ENCODE measurements at places on chromosomes 2 and 18. TPM values are rescaled to one million over a fixed set of nuclear protein-coding genes. Genes with fewer than 3 reads are reported as not detected.

The VWC2L gene
- not detected for total RNA-seq

The PTH2R gene
- total RNA-seq = 0.38 TPM

GRCh38 chr2:117137371-117137770 is 677.1 kb upstream of the DDX18 start:
- no peak for DNase-seq

DNA sequence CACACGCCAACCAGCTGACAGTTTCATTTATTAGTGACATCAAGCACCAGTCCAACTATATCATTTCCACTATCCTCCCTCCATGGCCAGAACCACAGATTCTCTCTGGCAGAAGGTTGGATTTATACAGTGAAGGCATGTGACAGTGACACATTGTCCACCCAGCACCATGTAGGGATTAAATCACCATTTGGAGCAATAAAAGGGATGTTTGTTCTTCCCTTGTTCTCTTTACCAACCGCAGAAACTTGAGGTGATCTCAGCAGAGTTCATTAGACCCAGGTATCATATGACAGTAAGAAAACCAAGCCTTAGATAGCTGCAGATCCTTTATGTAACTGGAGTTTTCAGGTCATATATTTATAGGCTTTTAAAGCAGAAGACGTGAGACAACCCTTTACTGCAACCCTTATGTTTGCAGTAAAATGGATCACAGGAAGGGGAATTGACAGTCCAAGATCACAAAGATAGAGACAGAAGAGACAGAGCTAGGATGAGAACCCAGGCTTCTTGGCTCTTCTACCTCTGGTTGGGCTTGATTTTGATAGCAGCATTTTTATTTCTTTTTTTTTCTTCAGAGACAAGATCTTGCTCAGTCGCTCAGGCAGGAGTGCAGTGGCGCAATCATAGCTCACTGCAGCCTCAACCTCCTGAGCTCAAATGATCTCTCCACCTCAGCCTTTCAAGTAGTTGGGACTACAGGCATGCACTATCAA is 80.1 kb downstream of the XDH start:
- no peak for DNase-seq

GRCh38 chr2:71631411-71631931 is 178.1 kb downstream of the DYSF start:
- no peak for DNase-seq

DNA sequence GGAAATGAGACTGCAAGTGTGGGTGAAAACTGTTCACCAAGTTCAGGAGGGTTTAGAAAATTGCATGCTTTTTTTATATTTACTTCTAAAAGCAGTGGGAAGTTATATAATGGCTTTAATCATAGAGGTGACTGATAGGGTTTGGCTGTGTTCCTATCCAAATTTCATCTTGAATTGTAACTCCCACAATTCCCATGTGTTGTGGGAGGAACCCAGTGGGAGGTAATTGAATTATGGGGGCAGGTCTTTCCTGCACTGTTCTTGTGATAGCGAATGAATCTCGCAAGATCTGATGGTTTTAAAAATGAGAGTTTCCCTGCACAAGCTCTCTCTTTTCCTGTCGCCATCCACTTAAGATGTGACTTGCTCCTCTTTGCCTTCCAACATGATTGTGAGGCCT is 35.7 kb upstream of the NTSR2 start:
- no peak for DNase-seq

- DNase-seq = no peak
These were observed 18.4 kb upstream of the SLC20A1 start for GRCh38 chr2:112627060-112628040.

GRCh38 chr2:117686699-117687098 is 127.8 kb upstream of the DDX18 start:
- DNase-seq = no peak

GRCh38 chr2:27792759-27793158 is 21.2 kb downstream of the MRPL33 start:
- no peak for DNase-seq

DNA sequence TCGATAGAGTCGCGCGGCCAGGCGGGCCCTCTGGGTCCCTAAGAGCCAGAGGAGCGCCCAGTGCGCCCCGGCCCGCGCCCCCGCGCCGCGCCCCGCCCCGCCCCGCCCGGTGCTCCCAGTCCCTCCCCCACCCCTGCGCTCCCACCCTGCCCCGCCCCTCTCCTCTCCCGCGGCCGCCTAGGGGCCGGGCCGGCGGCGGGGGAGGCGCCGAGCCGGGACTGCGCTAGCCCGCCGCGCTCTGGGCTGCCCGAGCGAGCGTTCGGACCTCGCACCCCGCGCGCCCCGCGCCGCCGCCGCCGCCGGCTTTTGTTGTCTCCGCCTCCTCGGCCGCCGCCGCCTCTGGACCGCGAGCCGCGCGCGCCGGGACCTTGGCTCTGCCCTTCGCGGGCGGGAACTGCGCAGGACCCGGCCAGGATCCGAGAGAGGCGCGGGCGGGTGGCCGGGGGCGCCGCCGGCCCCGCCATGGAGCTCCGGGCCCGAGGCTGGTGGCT is at the start of gene GPC1:
Gene GPC1, plus strand, starts transcription at position 207 of the 491 bp plus-strand sequence. Its CDS starts 256 bp downstream, at position 463.
- no peak for DNase-seq

The POTEI gene
- 0.14 TPM for total RNA-seq

GRCh38 chr2:159396799-159397198 is 110.3 kb upstream of the WDSUB1 start:
- DNase-seq = no peak

The COBLL1 gene
- 3.0 TPM for total RNA-seq

- no peak for DNase-seq
These were observed 12.1 kb downstream of the AMER3 start for GRCh38 chr2:130767408-130767775.

GRCh38 chr18:3524706-3525105 is 74.7 kb downstream of the TGIF1 start:
- no peak for DNase-seq

The ENOSF1 gene
- total RNA-seq = 31.0 TPM

The SFT2D3 gene
- total RNA-seq = 7.3 TPM

The DTNA gene
- total RNA-seq = 1.7 TPM

The SPATA3 gene
- not detected for total RNA-seq

GRCh38 chr2:118861731-118862130 is 14.3 kb upstream of the EN1 start:
- no peak for DNase-seq

DNA sequence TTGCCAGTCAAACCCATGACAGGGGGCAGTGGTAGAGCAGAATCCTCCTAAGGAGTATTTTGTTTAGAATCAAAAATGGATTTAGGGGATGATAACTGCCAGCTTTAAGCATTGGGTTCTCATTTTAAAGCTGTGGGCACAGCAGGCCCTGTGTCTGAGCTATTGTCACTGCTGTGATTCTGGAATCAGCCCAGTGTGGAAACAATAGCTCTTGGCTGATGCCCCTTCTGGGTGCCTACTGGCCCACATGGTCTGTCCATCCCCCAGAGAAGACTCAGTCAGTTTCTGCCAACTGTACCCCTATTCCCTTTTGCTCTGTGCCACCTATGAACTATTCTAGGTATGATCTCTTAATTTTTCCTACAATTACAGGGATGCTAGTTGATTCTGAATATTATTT is 91.7 kb upstream of the LRRTM1 start:
- DNase-seq = no peak

The OSR1 gene
- total RNA-seq = 1.1 TPM

The DOK6 gene
- total RNA-seq = 0.57 TPM

The GNAL gene
- total RNA-seq = 1.7 TPM

GRCh38 chr18:50819027-50819727 is 639 bp downstream of the MRO start:
- no peak for DNase-seq

DNA sequence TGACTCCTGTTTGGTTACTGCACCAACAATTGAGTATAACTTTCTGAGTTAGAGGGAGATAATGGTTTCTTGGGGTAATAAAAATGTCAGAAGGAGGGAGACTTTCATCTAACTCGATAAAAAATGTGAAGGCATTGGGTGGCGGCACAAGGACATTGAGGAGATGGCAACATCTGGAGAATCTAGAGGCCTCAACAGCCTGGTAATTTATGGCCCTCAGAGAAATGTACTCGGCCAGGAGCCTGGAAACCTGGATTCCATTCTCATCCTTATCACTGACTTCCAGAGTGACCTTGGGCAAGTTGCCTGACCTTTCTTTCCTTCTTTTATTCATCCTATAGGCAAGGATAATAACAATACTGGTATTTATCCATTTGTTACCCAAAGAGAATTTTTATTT is 173.5 kb upstream of the MEX3C start:
- no peak for DNase-seq

- no peak for DNase-seq
These were observed 18.5 kb downstream of the NFE2L2 start for GRCh38 chr2:177246000-177246399.

DNA sequence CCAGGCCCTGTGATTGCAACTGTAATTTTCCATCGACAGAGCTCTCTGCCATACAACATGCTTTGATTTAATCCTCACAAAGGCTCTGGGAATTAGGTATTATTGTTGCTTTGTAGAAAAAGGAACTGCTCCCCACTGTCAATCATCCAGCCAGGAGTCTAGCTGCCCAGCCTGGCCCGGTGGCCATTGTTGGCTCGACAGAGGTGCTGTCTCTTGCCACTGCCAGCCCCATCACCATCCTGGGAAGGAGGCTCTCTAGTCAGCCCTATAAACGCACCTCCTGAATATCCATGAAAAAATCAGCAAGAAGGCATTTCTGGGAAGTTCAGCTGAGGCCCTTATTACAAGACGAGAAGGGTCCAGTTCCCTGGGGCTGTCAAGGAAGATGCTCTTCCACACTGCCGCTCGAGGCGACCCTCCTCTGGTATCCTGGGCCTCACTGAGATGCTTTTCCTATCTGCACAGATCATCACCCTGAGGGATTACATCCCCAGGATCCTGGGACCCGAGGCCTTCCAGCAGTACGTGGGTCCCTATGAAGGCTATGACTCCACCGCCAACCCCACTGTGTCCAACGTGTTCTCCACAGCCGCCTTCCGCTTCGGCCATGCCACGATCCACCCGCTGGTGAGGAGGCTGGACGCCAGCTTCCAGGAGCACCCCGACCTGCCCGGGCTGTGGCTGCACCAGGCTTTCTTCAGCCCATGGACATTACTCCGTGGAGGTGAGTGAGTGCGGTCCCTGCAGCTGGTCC is 71.0 kb downstream of the TPO start:
- DNase-seq = no peak

The VWA3B gene
- total RNA-seq = 3.2 TPM

GRCh38 chr2:175383286-175383685 is 201.8 kb upstream of the ATP5MC3 start:
- DNase-seq = no peak

GRCh38 chr2:216491793-216492596 is 6.6 kb upstream of the RPL37A start:
- DNase-seq = no peak

- DNase-seq = no peak
These were observed 189.5 kb downstream of the CTIF start for GRCh38 chr18:48728204-48728833.

The RNPEPL1 gene
- total RNA-seq = 14.3 TPM

DNA sequence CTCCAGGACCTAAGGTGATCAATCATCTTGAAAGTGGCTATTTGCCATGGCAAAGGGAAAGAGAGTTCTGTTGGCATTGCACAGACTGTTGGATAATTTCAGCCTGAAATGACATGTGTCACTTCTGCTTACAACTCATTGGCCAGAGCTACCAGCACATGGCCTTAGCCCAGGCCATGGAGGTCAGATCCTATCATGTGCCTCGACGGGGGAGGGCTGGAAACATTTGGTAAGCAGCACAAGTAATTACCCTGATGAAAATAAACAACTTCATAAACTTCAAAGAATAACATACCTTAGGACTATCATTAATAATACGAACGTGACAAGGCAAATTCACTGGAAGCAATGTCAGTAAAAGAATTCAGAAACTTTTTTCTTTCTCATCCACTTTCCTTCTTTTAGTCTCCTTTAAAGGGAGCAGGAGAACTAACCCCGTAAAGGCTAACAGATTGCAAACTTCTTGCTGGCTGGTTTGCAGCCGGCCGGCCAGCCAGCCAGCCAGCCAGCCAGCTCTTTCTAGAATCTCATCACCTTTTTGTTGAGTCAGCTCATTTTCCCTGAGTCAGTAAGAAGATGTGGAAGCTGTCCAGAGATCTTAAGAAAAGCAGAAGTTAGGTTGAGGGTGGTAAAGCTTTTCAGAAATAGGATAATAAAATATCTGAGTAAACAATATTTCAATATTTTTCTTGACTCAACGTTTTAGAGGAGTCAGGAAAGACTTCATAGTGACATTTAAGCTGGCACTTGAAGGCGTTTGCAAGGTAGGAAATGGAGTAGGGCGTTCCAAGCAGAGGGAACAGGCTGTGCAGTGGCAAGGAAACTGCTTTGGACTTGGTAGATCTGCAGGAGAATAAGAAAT is 31.9 kb downstream of the CNRIP1 start:
- DNase-seq = no peak

The KLHL30 gene
- 0.05 TPM for total RNA-seq

DNA sequence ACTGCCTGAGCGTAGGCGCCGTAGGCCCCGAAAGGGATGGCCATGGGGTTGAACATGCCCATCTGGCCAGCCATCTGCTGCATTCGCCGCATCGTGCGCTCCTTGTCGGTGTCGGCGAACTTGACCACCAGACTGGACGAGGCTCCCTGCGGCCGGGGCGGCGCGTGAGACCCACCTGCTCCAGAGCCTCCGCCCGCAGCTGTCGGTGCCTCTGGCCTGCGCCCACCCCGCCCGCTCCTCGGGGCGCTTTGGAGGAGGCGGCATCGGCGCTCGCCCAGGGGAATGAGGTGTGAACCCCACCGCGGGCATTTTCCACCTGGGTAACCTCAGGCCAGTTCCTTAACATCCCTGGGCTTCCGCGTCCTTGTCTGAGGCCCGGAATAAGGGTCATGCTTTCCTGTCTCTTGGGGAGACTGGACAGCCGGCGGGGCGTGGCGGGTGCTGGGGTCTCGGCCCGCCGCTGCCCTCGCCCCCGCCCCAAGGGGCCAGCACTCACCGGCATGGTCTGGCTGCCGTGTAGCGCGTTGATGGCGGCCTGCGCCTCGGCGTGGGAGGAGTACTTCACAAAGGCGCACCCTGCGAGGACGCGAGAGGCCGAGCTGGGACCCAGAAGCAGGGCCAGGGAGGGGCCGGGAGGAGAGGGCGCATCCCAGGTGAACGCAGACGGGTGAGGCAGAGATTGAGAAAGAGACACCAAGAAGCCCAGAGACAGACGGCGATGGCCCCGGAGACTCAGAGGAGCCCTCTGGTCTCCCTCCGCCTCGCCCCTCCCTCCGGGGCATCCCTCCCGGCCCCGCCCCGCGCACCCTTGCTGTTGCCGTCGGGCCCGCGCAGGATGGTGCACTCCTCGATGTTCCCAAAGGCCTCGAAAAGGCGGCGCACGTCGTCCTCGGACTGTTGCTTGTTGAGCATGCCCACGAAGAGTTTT is 291.0 kb downstream of the CELF4 start:
- no peak for DNase-seq

DNA sequence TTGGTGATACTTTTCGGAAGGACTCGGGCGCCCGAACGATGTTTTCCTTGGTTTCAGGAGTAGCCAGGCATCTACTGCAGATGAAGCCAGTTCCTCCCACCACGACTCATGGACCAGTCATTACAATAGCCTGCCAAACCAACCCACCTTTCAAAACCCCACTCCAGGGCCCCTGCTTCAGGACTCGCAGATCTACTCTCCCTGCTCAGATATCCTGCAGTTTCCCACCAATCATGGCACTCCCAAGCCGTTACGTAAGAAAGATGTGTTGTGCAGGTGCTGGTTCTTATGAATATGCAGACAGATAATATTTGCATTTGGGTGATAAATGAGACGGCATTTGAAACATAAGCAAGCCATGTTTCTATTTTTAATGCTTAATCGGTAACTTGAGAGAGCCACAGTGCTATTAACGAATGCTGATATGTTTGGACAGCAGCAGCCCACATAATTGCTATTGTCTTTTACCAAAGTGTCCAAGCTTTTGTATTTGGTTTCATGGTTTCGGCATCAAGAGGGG is 3.5 kb upstream of the CYS1 start:
- no peak for DNase-seq
